T follicular helper cell (primary cell): ENCODE measurements at places on chromosomes 3 and 15.

- DNase-seq = no peak
Observed at GRCh38 chr3:13046569-13047274, 26.5 kb downstream of the IQSEC1 start.

DNA sequence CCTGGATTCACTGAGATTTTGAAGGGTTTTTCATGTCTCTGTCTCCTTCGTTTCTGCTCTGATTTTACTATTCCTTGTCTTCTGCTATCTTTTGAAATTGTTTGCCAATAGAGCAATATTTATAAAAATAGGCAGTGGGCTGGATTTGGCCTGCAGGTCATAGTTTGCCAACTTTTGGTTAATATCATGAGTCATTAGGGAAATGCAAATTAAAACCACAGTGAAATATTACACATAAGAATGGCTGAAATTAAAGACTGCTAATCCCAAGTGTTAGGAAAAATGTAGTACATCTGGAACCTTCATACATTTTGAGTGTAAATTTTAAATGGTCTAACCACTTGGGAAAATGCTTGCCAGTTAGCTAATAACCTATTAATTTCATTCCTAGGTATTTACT lies 56.3 kb downstream of the ABI3BP start:
- DNase-seq = no peak

DNA sequence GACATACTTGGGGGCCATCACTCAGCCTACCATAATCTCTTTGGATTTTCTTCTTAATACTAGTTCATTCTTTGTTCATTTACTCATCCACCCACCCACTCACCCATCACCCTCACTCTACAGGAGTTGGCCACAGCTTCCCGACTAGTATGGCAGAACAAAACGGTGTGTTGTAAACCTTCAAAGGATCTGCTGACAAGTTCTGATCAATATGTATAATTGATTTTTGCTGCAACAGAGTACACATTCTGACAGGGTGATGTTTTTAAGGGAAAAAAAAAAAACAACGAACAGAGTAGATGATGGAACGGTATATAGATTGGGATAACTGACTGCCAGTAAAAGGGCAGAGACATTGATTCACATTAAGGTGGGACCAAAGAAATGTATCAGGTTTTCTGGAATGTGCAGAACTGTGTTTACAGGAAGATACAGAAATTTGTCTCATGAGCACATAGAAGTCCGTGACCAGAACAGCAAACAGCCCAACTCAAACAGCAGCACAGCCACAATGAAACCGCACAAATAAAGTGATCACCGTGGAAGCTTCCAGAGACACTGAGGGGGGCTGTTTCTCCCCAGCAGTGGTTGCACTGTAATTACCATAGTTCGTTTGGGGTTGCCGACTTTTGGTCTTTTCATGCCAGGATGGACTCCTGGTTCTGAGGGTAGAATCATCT lies 931.9 kb downstream of the FHIT start:
- DNase-seq = no peak

GRCh38 chr15:82966671-82967071 lies 14.2 kb upstream of the HOMER2 start:
- DNase-seq = no peak

- no peak for DNase-seq
Observed at GRCh38 chr15:26868029-26868685, 1.3 kb downstream of the GABRA5 start.

DNA sequence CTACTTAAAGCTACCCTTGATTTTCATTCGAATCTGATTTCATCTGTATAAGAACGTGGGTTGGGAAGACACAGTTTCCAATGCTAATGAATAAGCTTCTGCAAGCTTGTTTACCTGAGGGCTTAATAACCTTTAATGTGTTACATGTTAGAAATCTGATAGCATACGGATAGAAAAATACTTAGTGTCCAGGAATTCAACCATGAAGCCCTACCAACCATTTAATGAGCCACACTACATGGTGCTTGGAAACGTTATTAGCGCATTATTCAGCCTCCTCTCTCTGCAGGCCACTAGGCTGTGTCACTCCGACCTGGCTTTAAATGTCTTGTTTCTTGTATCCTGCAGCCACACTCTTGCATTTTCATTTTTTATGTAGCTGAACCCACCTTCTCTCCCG lies 1.6 kb downstream of the FAM81A start:
- DNase-seq = no peak

GRCh38 chr3:50675179-50676030 lies 678 bp downstream of the DOCK3 start:
- DNase-seq = peak; percentile 31

DNA sequence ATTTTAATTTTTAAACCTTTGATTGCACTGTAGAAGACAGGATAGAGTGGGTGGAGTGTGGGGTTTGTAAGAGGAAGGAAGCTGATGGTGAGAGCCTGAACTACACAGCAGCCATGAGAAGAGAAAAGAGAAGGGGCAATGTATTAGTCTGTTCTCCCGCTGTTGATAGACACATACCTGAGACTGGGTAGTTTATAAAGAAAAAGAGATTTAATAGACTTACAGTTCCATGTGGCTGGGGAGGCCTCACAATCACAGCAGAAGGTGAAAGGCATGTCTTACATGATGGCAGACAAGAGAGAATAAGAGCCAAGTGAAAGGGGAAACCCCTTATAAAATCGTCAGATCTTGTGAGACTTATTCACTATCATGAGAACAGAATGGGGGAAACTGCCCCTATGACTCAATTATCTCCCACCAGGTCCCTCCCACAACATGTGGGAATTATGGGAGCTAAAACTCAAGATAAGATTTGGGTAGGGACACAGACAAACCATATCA lies 37.3 kb downstream of the STARD5 start:
- DNase-seq = no peak

DNA sequence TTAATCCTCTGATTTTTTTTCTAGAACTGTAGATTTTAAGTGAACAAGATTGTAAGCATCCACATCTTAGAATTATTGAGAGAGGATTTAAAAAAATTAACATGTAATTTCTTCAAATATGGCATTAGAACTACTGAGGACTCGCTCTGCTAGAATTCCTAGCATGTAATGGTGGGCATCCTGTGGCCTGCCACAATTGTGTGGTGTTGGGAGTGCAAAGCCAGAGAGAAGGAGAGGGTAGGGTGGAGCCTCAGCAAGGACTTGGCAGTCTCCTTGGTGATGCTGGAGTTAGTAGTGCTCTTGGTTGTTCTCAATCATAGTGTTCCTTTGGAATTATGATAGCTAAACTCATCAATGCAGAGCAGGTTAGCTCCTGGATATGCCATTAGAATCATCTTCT lies 443.9 kb upstream of the TBL1XR1 start:
- no peak for DNase-seq

GRCh38 chr15:38460543-38460942 lies 6.6 kb downstream of the FAM98B start:
- no peak for DNase-seq

DNA sequence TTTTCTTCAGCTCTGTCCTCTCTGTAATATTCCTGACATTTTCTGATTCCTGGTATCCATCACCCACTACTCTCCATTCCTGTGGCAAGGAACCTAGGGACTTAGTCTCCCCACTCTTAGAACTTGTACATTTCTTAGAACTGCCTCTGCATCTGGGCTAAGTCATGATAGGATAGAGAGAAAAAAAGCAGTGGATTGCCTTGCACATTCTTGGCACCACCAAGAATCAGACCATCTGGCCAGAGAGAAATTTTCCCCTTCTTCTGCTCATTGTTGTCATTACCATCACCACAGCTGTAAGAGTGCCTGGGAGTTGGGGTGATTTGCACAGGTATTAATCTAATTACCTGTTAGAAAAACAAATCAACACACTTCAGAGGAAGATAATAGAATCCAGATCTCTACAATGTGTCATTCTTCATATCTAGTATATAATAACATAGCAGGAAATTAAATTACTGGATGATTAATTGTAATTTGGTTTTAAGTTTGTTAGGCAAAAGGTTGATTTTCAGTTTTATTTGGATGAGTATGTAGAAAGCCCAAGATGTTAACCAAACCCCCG lies 264.8 kb upstream of the ZPLD1 start:
- no peak for DNase-seq

GRCh38 chr3:129343643-129344360 lies 65.1 kb downstream of the HMCES start:
- no peak for DNase-seq

- DNase-seq = no peak
Observed at GRCh38 chr3:188947401-188948280, 224.1 kb upstream of the TPRG1 start.

DNA sequence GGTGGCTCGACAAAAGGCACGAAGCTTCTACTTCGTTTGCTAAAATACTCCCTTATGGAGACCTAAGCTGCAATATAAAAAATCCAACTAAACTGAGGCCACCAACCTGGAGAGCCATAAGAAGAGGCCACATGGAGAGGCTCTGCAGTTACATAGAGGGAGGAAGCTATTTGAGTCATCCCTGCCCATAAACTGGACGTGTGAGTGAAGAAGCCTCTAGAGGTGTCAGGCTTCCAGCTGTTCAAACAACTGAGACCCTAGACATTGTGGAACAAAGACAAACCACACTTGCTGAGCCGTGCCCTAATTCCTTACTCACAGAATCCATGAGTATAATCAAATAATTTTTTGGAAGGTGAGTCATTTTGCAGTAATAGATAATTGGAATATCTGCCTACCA lies 50.2 kb upstream of the GMNC start:
- no peak for DNase-seq

DNA sequence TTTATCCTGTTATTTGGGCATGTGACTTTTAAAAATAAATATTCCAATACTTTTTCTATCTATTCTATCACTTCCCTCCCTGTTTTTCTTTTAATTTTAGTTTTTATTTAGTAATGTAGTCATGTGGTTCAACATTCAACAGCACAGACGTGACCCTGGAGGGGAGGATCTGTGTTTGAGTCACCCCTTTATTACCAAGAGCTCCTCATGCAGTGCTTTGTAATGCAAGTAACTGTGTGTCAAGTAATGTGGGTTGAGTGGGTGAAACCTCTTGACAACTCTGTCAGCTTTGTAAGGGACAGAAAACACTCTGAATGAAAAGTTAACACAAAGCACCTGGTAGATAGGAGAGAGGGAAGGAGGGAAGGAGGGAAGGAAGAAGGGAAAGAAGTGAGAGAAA lies 89.7 kb upstream of the FGF12 start:
- DNase-seq = no peak

GRCh38 chr3:194569252-194569651 lies 64.0 kb downstream of the TMEM44 start:
- no peak for DNase-seq

GRCh38 chr3:52555056-52555455 lies 18.7 kb downstream of the UQCC5 start:
- DNase-seq = no peak
